ENCODE measurements at places on chromosomes 13 and 19.

DNA sequence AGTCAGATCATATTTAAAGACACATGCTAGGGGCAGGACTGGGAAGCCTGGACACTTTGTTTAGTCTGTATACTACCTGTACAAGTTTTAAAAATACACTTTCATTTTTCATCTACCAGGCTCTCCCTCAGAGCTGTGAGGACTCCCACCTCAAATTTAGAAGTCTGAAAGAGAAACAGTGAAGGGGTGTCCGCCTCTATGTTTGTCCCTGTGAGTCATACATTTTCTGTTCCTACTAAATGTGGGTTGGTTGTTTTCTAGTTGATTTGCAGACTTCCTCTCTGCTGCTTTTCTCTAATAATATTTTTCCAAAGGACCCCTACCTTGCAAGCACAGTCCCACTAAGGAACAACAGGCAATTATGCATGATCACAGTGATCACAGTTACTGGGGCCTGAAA lies 110.5 kb downstream of the ENOX1 start:
- DNase-seq = no peak

DNA sequence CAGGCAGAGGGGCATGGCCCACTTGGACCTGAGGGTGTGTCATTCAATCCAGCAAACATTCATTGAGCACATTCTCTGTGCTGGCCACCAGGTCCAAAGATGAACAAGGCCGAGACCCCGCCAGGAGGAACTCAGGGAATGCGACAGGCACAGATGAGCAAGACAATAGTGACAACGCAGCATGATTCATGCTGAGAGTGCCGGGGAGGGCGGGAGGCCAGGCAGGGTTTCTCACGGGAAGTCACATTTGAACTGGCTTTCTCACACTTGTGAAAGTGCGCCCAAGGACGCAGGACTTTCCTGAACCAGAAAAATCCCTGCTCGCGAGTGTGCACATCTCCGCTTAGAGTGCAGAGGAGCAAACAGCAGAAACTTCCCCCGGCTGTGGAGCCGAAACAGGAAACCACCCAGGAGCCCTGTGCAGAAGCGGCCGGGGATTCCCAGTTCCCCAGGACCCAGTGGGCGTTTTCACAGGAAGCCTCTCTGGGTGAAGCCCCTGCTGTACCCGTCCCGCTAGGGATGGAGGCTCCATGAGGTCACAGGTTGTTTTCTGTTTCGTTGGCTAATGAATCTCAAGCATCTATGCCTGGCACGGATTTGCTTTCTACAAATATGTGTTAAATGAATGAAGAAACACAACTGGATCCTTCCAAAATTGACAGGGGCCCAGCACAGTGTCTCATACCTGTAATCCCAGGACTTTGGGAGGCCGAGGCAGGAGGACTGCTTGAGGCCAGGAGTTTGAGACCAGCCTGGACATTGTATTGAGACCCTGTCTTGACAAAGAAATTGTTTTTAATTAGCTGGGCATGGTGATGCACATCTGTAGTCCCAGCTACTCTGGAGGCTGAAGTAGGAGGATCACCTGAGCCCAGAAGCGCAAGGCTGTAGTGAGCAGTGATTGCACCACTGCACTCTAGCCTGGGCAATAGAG lies 68.4 kb upstream of the TM9SF2 start:
- peak; percentile 92 for DNase-seq

DNA sequence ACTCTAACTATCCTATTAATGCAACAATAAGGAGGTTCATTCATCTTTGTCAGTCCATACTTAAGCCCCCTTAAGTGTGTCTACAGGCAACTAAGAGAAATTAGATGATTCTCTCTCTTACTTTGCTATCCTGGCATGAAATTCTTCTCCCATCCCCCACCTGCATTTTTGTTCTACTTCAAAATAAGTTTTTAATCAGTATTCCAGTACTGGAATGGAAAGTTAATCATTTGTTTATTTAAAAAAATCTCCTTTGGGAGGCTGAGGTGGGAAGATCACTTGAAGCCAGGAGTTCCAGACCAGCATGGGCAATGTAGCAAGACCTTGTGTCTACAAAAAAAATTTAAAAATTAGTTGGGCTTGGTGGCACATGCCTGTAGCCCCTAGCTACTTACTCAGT lies 222.1 kb downstream of the MZT1 start:
- no peak for DNase-seq

DNA sequence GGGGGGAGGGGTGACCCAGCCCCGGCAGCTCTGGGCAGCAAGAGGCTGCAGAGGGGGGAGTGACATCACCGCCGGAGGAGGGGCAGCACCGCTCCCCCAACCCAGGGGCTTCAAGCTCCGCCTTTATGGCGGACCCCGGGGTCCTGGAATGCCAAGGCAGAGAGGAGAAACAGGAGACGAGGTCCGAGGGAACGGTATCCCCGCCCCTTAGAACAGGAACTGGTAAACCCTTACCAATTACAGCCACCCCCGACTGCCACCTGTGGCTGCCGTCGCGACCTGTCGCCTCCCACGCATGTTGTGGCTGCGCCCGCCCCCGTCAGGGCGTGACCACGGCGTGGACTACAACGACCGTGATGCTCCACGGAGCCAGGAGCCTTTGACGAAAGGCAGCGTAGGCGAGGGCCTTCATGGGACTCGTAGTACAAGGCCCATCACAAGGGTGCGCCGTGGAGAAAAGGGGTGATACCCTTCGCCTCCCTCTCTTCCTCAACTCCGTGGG lies 4.1 kb upstream of the KCNC3 start:
- DNase-seq = peak; percentile 96

GRCh38 chr19:12574036-12574435 lies 22.8 kb upstream of the ZNF564 start:
- peak; percentile 80 for DNase-seq

DNA sequence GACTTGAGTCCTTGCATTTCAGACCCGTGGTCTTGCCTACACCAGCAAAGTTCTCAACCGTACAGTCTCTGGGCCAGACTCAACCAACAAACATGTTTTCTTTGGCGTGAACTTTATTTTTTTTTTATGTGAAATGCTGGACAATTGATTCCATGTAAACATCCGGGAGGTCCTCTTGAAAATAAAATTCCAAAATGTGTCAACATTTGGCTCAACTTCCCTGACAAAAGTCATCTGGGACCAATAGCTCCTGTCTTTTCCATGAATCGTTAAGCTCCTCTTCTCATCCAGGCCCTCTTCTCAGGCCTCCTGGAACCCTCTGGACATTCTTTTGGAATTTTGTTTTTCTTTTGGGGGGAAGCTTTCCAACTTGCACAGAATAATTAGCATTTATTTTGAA lies 2.7 kb downstream of the ALDH16A1 start:
- no peak for DNase-seq

GRCh38 chr19:12000152-12000981 lies 35.1 kb downstream of the ZNF433 start:
- DNase-seq = no peak

- DNase-seq = peak; percentile 53
Observed at GRCh38 chr19:16216744-16217670, 19.3 kb downstream of the AP1M1 start.

GRCh38 chr13:82477436-82477835 lies 1404.8 kb downstream of the SLITRK1 start:
- DNase-seq = no peak

DNA sequence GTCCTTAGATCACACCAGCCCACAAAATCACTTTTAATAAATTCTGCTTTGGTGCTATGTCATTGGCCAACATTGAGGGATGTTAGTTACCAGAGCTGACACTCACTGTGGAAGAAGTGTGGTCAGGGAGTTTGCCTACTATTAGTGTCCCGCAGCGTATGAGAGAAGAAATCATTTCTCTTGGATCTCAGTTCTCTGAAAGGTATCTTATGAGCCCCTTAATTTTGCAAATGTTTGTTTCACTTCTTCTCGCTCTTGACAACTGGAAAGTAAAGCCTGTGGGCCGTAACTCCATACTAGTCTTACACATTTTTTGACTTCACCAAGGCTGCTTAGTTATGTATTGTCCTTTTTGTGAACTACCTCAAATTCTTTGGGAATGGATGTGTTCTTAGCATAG lies 80.9 kb downstream of the FLT1 start:
- no peak for DNase-seq

- no peak for DNase-seq
Observed at GRCh38 chr13:72716776-72717175, 10.7 kb downstream of the MZT1 start.

DNA sequence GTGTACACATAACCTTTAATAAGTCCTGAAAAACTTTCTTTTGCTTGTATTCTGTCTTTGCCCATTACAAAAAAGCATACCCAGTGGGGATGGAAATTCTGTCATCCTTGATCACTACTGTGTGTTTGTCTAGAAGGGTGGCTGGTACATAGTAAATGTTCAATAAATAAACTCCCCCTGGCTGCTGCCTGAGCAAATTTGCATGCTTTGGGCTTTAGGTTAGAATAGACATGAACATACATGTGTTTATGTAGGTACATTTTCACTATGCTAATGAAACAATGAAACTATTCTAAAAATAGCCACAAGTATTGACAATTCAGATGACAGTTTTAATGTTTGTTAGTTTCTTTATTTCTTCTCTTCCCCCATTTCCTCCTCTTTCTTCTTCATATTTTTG lies 36.1 kb downstream of the TNFSF13B start:
- no peak for DNase-seq

DNA sequence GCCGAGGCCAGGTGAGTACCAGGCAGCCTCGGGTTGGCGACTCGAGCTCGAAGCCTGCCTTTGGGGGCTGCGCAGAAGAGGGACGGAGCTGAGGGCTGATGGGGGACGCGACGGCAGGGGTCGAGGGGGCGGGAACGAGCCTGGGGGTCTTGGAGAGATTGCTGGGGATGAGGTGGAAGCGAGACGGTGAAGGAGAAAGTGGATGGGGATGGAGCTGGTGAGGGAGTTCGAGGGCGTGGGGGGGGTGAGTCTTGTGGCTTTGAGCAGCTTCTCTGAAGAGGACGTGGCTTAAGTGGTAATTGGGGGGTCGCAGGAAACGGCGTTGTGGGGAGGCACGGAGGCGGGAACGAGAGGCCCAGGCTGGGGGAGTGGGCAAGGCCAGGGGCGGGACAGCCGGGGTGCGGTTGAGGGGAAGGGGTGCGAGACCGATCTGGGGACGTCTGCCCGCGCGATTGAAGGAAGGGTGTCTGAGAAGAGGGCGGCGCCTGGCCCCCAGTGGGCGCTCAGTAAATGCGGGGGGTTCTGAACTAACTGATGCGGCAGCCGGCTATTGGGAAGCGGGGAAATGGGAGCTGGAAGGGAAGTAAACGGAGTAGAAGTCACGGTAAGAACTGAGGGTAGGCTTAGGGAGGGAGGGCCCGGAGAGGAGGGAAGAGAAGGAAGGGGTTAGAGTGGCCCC lies 426 bp downstream of the MYO9B start:
- DNase-seq = peak; percentile 92

- DNase-seq = no peak
Observed at GRCh38 chr19:12295191-12295590, 508 bp upstream of the ZNF44 start.

DNA sequence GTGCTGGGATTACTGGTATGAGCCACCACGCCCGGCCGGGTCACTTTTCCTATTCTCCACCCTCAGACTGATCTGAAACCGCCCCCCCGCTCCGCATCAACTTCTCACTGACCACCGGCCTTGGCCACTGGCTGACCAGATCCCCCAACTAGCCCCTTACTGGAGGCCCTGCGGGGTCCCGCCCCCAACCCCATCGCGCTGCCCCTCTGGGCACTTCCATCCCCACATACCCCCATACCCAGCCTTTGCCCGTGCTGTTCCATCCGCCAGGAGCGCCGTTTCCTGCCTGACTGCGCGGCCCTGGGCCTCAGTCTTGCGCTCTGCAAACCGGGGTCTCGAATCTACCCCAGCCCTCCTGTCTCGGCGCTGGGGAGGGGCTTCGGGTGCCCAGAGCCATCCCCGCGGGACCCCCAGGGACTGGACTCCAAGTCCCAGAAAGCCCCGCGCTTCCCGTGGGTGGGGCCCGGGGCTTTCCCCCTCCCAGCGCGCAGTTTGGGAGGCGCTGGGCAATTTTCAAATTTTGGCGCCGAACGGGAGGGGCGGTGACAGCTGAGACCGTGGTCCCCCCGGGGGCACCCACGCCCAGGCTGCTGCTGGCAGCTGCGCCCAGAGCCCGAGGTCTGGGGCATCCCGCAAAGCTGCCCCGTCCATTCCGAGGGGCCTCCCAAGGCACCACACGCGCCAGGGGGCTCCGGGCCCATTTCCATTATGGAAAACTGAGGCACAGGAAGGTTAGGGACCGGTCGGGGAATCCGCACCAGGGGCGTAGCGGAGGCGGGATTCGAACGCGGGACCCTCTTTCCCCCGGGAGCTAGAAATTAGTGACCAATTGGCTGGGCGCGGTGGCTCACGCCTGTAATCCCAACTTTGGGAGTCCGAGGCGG lies 5.2 kb upstream of the LMNB2 start:
- peak; percentile 85 for DNase-seq

- DNase-seq = no peak
Observed at GRCh38 chr13:60514891-60515290, 117.9 kb downstream of the TDRD3 start.

- DNase-seq = no peak
Observed at GRCh38 chr19:49835562-49835961, 15.4 kb upstream of the PTOV1 start.

DNA sequence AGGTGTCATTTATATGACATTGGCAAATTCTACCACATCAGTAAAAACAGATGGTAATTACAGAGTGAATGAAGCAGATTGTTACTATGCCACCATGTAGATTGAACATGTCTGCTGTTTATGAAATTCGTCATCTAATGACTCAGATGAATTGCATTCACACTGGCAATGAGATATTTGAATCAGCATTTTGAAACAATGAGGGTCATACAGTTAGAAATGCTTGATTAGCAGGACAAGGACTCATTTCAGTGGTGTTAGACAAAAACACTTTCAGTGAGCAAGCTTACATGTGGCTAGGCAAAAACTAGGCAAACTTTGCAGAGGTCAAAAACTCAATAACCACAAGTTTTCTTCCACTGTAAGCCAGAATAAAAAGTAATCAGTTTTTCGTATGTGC lies 1165.0 kb downstream of the SLITRK1 start:
- DNase-seq = no peak

DNA sequence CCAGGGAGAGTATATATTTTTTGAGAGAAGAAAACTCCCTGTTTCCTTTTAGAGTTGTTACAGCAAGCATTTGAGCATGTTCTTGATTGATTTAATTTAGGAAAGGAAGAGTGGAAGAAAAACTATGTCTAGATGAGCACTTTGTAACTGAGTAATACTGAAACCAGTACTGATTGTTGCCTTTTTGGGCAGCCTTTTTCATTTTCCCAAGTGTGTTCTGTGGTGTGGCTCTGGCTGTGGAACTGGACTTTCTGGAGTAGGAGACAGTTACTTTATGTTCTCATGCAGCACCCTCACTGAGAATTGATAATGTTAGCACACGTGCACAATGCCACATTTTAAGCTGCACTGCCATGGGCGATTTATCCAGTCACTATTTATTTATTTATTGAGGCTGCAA lies 211.5 kb downstream of the LMO7 start:
- DNase-seq = no peak

GRCh38 chr19:54451997-54452396 lies 3.0 kb downstream of the LENG8 start:
- DNase-seq = peak; percentile 77

DNA sequence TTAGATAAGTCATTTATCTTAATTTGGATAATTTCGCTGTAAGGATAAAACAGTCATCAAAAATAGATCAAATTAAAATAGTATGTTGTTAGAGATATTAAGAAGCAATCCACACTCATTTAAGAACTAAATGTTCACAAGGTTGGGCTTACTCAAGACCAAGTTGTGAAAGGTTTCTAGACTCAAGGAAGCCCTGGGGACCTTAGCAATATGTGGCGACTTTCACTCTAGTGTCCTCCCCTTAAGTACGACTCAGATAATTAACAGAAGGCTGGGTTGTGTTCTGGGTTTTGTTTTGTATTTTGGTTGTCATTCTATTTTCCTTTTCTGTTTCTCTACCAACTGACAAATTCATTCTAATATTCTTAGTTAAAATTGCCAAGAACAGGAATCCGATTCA lies 1008.0 kb downstream of the PCDH9 start:
- DNase-seq = no peak

Measured in spleen (tissue), 13 donors.